CD8-positive, alpha-beta memory T cell (primary cell): ENCODE measurements at places on chromosomes 4 and X.
A peak's percentile ranks its signal among the peaks of the same experiment; 100 is the strongest.

DNA sequence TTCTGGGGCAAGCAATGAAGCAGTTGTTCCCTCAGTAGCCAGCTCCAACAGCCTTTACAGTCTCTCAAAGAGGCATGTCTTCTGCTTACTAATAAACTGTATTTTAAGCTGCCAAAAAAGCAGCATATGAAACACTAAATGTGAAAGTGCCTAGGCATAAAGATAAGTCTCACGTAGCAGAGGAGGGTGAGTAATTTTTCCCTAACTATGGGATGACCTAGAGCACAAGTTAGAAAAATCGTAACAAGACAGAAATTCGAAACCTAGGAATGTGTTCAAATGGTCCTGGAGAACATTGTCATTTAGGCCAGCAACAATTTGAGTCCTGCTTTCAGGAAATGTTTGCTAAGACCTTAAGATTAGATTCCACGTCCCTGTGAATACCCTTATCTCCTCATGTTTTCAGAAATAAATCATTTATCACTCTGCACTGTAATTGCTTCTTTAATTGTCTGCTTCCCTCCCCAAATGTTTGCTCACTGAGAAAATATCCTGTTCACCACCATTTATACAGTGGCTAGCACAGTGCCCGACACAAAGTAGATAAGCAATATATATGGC lies 222.2 kb downstream of the KCNIP4 start:
- DNase-seq = no peak

DNA sequence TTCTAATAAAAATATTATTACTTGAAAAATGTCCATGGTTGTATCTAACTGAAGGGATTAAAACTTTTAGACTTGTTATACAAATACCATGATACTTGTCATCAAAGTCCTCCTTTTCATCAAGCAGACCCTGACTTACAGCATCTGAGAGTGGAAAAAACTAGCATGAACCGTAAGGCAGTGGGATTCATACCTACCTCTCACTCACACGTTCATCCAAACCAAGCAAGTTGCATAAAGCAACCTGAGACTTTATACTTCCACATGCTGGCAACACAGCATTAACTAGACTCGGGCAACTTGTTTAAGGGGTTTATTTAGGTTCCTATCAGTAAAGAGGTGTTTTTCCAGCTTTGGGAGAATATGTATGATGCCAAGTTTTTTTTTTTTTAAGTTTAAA lies 22.6 kb upstream of the TLR7 start:
- DNase-seq = no peak

- no peak for DNase-seq
Observed at GRCh38 chr4:83025563-83025962, 9.4 kb upstream of the COPS4 start.

- no peak for DNase-seq
Observed at GRCh38 chr4:156158747-156159146, 205.1 kb upstream of the CTSO start.

GRCh38 chr4:100633269-100633668 lies 115.4 kb upstream of the EMCN start:
- no peak for DNase-seq

DNA sequence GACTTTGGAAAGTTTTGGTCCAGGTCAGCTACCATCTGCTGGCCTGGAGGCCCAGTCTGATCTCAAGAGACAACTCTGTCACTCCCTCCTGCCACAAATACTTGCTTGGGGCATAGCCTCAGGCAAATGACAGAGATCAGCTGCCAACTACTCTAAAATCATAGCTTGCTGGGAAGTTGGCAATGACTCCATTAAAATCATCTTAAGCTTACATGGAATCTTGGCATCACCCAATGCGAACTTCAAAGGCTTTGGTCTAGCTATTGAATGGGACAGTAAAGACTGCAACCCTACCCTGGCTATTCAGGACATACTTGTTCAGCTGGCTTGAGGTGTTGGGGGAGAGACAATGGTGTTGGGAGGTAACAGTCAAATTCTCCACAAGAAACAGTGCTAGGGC lies 7.0 kb upstream of the USO1 start:
- DNase-seq = no peak

GRCh38 chr4:69874507-69874906 lies 14.6 kb upstream of the SULT1E1 start:
- no peak for DNase-seq

- DNase-seq = no peak
Observed at GRCh38 chr4:21948347-21949072, at the start of gene KCNIP4. TSS of gene KCNIP4 (minus strand) at chr4:21948772.

DNA sequence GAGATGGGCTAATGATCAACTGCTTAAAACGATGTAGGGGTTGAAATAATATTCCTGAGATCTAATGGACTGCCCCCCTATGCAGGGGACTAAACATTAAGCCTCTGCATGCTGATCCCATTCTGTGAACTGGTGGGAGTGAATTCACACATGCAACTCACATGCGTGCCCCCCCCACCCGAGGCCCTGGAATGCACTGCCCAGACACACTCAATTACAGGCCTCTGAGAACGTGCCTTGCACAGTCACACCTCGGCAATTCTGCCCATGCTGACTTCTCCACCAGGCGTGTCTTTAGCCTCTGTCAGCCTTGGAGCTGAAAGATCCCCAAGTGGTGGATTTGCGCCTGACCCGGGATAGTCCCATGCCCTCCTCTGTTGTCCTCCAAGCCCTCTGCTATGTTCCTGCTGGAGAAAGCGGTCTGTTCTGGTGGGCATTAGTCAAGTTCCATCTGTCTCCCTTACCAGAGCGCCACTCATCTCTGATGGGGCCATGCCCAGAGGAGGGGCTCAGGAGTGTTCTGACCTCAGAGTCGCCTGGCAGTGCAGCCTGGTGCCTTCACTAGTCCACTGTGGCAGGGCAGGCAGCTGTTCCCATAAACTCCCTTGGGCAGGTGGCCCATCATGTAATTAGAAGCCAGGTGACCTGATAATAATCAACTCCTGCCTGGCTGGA lies 86.5 kb downstream of the DRD5 start:
- DNase-seq = no peak

DNA sequence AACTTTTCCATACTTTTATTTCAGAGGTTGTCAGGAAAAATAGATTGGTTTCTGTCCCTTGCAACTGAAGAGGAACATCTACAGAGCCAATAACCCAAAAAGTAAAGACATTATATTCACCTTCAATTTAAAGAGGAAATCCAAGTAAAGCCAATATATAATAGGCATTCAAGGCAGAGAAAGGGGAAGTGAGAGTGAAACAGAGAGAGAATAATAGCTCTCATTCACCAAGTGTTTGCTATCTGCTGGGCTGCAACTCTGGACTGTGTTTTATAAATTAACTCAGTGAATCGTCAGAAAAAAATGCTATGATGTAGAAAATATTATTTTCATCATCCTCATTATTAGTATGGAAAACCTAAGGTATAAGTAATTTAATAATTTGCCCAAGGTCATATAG lies 448.5 kb downstream of the TRAM1L1 start:
- no peak for DNase-seq

DNA sequence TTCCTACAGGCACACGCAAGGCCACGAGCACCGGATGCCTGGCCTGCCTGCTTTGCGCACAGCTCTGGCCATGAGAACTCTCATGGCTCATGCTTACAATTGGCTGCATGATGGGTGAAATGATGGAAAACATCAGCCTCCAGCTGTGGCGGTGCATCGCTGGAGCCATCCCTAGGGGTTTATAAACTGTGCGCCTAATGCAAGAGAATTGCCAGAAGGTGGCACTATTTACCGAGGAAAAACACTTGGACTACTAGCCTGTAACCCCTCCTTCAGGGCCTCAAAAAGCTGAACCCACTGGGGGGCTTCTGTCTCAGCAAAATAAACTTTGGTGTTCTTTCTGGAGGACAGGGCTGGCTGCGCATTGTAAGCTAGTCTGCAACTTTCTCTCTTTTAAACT lies 51.9 kb downstream of the PHKA2 start:
- no peak for DNase-seq

DNA sequence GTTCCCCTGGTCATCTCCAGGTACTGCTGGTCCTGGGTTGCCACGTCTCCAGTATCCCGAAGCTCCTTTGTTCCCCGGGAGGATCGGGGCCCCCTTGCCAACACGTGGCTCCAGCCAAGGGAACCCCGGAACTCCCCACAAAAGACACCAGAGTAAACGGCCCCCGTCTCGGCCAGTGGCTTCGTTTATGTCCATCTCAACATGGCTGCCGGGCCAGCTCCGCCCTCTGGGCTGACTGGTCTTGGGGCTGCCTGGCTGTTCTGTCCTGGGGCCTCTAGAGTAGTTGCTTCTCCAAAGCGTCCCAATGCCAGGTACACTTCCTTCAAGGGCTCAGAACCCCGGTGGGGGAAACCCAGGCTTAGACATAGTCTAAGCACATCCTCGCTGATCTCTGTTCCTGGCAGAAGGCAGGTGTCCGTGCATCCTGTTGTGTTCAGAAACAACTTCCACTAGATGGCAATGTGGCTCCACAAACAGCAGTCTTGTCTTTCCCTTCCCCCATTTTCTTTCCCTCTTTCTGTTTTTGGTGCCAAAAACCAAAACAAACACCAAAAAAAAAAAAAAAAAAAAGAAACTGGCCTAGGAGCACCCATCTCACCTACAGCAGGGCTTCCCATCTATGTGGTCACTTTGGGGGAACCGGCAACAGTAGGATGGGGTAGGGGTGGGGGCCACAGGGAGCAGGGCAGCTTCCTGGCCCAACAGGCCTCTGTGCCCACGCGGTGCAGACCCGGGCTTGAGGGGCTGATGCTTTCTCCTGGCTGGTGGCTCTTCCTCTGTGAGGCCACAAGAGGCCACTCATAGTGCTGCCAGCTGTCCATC lies 35.3 kb downstream of the NBDY start:
- peak; percentile 20 for DNase-seq

DNA sequence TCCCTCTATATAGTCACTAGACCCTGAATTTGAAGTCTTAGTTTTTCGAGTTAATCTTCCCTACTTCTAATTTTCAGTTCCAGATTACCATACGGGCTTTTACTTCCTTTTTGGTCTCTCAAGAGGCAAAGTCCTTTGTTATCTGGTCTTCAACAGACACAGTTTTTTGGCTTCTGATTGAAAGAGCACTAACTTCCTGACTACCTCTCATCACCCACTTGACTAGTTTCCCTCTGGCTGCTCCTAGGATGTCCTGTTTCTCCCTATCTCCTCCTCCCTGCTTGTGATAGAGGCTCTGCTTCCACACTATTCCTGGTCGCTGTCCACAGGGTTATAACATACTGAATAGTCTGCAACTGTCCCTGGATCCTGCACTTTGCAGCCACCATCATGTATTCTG lies 16.7 kb upstream of the WDR44 start:
- no peak for DNase-seq

DNA sequence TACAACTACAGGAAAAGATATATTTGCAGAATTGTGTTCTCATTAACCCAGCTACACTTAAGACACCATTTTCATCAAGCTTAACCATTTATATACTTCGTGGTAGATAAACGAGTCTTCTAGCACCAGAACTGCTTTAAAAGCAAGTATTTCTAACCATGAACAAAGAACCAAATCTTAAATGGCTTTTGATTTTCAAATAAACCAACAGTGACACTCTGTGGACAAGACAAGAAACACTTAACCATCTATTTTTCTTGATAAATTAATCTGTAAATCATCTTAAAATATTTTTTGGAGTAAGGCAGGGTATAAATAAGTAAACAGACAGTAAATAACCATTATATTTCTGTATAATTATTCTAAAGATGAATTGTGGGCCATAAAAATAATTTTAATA lies 10.2 kb downstream of the BEND2 start:
- no peak for DNase-seq

GRCh38 chr4:126850286-126850685 lies 782.5 kb upstream of the INTU start:
- no peak for DNase-seq

DNA sequence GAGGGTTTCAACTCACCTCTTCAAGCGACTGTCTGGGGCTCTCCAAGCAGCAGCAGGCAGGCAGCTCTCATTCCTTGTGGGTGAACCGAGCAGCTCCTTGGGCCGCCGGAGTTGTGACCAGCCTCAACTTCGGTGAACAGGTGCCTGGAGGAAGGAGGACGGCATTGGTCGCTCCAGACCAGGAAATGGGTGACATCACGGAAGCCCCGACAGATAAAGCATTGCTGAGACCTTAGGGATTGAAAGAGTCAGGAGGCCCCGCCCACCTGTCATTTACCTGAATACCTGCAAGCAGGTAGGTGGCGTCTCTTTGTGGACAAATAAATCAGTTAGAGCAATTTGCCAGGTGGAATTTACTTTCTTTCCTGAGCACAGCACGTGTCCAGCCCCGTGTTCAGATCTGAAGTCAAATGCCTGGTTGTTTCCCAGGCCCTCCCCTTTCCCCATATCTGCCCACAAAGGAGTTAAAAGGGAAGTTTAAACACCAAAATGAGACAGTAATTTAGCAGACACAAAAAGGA lies at the start of gene LNX1:
Gene LNX1 (minus strand): TSS at position 115 of the 521 bp plus-strand sequence. CDS start 17,484 bp downstream, outside the sequence.
- DNase-seq = no peak

DNA sequence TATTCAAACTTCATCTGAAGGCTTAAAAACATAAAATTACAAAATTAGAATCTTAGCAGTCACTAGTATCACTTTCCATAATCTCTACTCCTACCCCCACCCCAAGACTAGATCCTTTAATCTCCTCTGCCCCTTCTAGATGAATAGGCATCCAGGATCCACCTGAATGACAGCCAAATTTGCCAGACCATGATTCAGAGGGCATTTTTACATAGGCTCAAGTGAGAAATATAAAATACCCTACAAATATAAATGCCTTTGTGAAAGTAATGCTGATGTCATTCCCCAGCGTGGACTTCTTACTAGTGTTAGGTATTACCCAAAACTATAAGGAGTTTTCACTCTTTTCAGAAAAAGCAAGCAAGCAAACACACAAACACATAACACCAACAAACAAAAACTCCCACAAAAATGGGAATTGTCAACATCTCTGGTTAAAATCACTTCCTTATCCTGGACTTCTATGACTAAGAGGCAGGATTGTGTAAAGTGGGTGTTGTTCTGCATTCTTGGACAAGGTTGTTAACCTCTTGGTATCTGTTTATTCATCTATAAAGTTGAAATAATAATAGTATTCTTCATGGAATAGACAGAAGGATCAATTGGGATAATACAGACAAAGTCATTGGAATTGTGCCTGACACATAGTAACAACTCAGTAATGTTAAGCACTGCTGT lies 51.3 kb upstream of the TMPRSS11F start:
- no peak for DNase-seq

GRCh38 chr4:151117371-151117962 lies 18.0 kb downstream of the RPS3A start:
- no peak for DNase-seq

DNA sequence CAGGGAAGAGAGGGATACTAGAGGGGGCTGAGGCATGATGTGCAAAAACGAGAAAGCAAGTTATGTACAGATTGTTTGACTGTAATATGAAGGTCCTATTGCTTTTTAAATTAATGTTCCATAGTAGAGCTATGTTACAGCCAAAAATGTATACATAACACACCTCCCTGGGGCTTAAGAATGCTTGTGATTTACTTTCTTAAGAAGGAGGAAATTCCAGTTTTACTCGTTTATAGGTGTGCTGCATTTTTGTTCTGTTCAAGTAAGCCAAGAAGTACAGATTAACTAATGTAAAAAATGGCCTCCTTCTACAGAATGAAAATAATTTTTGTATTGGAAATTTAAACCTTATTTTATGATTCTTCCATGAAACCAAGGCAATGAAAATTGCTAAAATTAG lies 614.4 kb upstream of the NR3C2 start:
- no peak for DNase-seq
